ENCODE measurements at places on chromosomes 11 and 22. TPM values are rescaled to one million over a fixed set of nuclear protein-coding genes. Genes with fewer than 3 reads are reported as not detected.

Gene IRAG1
- polyA plus RNA-seq: 4.9 TPM

Gene SCN2B
- 4.4 TPM for polyA plus RNA-seq

Gene RIC8A
- polyA plus RNA-seq: 60.2 TPM

Gene PELI3
- 6.9 TPM for polyA plus RNA-seq

DNA sequence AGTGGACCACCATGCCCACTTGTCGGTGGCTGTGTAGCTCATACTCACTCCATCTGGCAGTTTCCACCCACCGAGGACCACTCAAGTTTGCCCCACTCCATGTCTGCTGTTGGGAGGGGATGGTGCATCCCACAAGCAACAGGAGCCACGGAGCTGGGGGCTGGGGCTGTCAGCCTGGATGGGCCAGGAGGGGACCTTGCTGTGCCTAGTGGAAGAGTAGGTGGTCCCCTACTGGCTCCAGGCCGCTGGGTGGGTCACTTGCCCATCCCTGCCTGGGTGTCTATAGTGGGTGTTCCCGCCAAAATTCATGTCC is 57.0 kb downstream of the SMIM38 start:
- no peak for DNase-seq

GRCh38 chr11:79419120-79419519 is 21.7 kb downstream of the TENM4 start:
- DNase-seq: no peak

DNA sequence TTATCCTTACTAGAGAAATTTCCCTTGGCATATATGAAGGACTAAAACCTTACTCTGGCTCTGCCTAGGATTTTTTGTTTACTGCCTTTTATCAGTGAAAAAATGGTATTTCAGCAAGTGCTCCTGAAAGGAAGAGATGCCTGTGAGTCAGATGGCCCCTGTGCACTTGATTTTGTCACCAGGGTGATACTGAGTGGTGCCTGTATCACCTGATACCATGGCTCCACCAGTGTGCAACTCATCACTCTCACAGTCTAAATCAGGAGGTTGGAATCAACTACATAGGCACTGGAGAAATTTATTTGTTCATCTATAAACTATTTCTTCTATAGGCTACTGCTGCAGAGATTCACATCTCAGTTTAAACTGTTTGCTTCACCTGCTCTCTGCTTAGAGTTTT is 43.2 kb downstream of the F2 start:
- DNase-seq: no peak

DNA sequence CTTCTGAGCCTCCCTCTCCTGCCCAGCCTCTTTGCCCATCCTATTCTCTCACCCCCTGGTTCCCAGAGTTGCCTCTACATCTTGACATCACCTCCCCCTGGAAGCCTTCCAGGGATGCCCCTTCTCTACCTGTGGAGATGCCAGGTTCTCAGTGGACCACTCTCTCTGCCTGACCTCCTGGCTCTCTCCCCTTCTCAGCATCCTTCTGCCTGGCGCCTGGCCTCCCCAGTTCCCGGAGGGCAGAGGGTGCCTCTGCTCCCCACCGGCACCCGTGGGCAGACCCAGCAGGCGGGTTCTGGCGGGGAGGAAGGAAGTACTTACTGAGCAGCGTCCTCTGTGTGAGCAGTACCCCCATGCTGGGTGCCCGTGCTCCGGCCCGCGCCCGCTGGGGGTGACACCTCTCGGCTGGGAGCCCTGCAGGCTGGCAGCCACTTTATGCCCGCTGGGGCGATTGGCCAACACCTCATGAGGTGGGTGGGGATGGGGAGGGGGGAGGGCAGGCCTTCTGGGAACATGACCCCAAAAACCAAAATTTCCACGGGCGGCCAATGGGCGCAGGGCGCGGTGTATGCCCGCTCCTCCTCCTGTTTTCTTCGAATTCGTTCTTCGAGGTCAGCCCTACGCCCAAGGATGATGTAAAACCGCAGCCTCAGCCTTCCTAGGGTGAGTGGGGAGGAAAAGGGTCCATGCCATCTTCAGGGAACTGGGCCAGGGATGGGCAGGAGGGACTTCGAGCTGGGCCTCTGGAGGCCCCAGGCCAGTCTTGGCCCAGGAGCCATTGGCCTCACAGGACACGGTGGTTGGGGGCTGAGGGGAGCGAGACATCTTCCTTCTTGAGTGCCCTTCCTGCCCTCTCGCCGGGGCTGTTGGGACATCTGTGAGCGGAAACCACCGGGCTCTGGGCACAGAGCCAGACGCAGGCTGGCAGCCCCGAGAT is at the start of gene OSM:
OSM (minus strand) TSS at position 407 of the 937 bp plus-strand sequence; CDS start at position 355, 52 bp downstream.
- no peak for DNase-seq

DNA sequence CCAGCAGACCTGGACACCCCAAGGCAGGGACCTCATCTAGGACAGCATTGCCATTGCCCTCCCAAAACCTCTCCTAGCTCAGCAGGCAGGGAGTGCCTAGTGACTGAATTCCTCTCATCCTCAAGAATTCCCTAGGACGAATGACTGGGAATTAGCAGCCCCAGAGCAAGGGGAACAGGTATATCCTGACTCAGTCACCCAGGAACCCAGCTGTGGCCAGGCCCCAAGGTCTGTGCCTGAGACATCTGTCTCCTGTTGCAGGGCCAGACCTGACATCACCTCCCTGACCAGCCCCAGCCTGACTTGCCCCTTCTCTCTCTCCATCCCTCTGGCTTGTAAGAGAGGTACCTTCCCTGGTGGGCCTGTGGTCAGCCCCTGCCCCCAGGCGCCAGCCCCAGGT is 39.0 kb upstream of the SUSD2 start:
- DNase-seq: no peak

DNA sequence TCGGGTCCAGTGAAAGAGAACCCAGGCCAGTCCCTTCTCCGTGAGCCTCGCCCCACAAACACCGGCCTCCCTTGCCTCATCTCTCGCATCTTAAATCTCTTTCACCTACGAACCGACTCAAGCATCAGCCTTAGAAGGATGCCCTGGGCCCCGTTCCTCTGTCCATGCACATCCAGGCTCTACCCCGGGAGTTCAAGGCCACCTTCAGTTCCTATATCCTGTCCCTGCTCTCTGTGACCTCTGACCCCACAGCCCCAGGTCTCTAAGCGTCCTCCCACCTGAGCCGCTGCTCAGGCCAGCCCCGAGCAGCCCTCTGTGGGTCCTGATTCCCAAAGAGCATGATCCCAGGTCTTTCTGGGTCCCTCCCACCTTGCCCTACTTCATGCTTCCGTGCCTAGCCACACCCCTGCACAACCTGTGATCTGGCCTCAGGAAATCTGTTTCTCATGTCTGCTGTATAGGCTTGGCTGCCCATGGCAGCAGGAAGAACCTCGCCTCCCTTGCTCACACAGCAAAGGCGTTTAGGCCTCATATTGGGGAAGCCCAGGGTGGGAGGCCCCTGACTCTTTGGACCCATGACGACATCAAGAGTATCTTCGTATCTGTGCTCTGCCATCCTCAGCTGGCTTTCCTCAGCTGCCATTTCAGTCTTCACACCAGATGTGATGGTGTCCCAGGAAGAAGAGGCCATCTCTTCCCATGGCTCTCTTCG is 77.5 kb upstream of the SEPTIN5 start:
- no peak for DNase-seq

DNA sequence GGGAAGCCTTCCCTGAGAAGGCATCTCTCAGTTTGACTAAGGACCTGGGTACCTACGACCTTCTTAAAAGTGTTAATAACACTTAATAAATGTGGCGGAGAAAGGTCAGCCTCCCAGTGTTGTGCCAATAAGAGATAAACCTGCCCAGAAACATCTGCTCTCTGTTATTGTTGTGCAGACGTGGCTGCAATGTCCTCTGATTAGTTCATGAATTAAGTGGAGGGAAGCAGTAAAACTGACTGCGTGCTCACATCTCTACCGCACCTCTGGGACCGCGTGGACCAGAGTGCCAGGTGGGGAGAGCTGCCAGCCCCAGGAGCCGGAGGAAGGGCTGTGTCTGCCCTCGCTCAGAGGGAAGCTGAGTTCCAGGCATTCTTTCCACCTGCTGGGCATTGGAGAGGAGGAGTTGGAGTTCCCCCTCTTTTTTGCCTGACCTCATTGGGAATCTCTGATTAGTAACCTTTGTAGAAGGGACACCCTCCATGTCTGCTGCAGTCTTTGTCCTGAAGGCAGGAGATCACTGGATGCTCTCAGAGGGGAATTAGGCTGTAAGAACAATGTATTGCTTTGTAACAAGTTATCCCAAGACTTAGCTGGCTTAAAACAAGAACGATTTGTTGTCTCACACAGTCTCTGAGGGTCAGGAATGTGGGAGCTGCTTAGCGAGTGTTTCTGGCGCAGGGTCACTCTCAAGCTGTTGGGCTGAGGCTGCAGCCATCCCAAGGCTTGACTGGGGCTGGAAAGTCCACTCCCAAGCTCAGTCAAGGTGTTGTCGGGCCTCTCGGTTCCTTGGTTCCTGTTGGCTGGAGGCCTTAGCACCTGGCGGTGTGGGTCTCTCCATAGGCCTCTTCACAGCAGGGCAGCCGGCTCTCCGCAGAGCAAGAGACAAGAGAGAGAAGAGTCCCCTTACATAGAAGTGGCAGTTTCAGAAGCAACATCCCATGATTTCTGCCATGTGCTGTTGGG is 247.6 kb upstream of the TBCEL start:
- DNase-seq: no peak

DNA sequence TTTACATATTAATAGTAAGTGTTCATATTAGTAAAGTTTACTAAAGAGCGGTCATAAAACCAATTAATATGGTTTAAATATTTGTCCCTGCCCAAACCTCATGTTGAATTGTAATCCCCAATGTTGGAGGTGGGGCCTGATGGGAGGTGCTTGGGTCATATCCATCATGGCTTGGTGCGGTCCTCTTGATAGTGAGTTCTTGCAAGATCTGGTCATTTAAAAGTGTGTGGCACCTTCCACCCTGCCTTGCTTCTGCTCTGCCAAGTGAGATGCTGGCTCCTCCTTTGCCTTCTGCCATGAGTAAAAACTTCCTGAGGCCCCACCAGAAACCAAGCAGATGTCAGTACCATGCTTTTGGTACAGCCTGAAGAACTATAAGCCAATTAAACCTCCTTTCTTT is 54.8 kb upstream of the OLFML1 start:
- no peak for DNase-seq

Data from forelimb muscle (tissue), 1 donor.